ENCODE measurements at places on chromosomes 4 and X.

GRCh38 chr4:186623546-186623945, 68.2 kb upstream of the MTNR1A start:
- no peak for DNase-seq

DNA sequence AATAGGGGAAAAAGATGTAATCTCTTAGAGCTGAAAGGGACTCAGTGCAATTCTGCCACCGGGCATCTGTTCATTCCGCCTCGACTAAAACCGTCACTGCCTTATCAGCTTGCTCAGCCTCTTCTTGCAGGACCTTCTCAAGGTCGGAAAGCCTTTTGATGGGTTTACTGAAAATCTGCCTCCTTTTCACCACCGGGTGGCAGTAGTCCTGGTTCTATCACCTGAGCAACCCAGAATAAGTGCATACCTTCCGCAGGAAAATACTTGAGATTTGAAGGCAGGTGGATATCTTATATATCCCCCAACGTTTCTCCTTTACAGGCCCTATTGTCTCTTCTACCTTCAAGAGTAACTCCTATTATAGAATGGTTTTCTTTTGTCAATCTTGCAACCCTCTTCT, 103.4 kb upstream of the PAK3 start:
- DNase-seq: peak; percentile 9

GRCh38 chr4:85642356-85643100, 167.6 kb downstream of the ARHGAP24 start:
- DNase-seq: no peak

DNA sequence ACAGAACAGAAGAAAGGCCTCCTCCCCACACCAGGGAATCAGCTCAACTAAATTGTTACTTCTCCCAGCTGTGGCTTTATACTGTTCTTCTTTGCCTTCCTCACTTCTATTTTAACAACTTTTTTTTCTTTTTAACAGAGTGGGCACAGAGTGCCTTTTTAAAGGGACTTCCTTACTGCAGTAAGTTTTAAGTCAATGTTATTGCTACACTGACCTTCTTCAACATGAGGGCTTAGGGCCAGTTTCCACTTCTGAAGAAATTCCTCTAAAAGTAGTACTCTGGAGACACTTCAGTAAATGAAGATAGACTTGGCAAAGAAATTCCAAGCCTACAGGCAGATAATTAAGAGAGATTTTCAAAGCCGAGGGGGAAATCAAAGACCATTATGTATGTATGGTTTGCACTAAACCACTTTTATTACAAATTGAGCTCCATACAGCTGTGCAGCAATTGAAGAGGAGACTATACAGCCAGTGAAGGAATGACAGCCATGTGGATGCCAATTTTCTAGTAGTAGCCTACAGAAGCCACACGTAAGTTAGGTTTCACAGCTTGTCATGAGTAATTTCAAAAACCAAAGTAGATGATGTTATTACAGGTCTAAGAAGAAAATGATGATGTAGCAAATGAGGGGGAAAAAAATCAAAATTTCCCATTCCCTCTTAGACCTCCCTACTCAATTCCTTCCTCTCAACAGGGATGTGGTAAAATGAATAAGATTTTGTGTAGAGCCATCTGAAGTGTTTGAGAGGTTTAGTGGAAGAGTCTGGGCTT, 36.9 kb upstream of the RASGEF1B start:
- no peak for DNase-seq

DNA sequence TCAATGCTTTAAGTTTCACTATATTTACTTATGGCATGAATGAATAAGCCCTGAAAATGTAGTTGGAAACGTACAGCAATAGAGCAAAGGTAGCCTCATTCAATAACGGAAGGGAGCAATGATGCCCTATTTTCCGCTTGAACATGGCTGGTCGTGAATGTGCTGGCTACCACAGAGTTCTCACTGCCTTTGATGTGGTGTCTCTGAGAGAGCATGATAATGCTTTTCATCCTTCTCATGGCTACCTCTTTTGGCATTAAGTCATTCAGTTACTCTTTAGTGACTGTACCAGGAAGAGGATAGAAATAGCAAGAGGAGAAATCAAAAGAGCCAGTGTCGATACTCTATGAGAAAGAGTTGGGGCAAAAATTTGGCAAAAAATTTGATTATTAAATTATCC, 308.0 kb downstream of the PPP3CA start:
- no peak for DNase-seq

DNA sequence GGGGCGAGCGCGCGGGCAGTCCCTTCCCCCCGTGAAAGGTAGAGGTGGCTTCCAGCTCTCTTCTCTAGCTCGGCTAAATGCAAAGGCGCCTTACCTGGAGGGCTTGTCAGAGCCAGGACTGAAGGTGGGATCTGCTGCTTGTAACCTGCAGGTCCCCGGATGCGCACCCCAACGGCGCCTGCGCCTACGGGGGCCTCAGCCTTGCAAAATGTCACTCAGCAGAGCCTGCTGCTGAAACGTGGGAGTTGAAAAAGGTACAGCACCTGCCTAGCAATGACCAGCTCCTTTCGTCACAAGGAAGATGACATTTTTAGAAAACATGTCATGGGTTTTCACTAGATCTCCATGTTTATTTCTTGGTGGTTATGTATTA, 583 bp downstream of the ABHD18 start:
- peak; percentile 39 for DNase-seq

- no peak for DNase-seq
These were observed 145.0 kb downstream of the SPCS3 start for GRCh38 chr4:176464748-176465147.

GRCh38 chr4:141376769-141377168, 156.1 kb downstream of the ZNF330 start:
- no peak for DNase-seq

DNA sequence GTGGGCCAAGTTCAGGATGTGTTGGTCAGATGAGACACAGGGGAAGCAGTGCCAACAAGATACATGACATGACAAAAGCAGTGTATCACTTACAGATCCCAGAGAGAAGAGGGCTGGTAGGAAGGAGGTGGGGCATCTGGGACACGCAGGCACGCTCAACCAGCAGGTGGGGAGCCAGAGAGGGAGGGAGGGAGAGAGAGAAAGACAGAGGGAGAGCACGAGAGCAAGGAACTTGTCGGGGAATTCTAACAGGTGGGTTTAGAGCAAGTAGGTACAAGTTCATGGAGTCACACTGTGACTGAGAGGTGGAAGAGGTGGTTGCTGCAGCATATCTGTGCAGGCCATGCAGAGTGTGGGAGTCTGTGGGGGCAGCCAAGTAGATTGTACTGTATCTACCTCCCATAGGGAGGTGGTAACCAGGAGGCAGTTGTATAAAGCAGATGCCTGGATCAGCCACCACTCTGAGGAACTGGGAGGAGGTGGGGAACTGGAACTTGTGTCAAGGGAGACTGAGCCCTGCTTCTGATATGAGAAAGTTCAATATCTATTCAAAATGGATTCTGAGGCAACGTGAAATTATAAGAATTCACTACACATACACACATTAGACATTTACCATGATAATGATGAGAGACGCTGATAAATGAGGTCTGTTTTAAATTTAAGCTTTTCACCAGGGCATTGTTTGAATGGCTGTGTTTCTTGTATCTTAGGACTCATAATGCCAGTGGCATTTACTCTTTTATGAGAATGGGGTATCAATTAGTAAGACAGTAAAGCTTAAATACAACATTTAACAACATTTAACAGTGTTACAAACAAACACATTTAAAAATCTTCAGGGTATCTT, 43.7 kb downstream of the BBS12 start:
- no peak for DNase-seq

DNA sequence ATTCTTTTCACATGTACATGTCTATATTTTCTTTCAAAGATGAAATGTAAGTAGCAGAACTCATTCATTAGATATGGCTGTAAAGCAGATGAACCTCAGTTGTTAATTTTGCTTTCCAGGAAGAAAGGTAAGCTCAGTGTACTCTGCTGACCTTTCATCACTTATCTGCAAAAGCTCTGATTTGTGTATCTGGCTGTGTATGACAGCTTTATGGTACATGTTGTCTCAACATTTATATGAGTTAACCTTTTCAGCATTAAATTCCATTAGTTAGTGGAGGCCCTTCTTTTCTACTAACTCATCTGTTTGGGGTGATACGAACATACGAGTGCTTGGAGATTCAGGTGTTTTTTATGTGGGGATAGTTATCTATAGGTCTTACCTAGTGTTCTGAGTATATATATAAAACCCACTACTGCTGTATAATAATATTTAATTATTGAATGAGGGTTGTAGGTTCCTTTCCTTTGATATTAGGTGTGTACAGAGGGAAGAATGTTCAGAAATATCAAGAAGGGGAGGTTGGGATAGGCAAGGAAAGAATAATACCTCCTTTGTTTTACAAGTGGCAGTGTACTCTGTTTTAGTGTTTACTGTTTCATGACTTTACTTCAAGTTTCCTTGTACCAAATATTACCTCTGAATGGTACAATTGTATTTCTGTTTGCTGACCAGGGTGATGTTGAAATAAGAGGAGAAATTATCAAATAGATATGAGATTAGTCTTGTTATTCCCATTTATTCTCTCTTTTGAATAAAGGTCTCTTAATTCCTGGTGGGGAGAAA, 395.5 kb downstream of the ARHGAP24 start:
- DNase-seq: no peak

GRCh38 chr4:152988721-152989553, 52.8 kb downstream of the FHDC1 start:
- DNase-seq: no peak

DNA sequence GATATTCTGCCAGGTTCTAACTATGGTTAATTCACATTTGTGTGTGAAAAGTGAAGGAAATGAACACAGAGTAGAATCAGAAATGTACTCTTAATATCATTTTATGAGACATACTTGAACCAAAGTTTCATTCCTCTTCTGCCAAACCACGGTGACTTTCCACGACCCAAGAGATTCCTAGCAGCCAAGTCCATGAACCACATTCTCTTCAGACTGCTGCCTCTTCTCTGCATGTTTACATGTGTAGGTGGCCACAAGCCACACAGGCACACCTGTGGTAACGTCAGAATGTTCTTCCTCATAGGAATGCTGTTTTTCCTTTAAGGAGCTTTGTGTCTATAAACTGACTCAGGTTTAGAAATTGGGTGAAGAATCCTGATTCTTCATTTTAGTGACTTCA, 1411.2 kb downstream of the RAPGEF2 start:
- DNase-seq: peak; percentile 37

DNA sequence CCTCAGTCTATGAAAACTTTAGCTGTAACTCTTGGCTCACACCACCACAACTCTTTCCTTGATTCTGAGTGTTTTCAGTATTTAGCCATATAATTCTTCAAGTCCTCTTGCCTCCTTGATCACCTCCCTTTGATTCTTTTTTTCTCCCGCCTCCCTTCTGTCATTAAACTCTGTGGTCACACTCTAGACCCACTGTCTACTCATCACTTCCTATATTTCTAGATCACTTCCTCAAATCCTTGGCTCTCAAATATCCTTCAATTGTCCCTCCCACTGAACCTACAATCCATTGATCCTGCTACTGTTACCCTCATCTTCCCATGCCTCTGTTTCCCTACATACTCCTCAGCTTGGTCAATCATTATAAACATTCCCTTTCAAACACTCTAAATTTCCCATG, 12.4 kb upstream of the CXXC4 start:
- DNase-seq: no peak

GRCh38 chr4:79292008-79292407, 33.9 kb downstream of the NAA11 start:
- DNase-seq: no peak

DNA sequence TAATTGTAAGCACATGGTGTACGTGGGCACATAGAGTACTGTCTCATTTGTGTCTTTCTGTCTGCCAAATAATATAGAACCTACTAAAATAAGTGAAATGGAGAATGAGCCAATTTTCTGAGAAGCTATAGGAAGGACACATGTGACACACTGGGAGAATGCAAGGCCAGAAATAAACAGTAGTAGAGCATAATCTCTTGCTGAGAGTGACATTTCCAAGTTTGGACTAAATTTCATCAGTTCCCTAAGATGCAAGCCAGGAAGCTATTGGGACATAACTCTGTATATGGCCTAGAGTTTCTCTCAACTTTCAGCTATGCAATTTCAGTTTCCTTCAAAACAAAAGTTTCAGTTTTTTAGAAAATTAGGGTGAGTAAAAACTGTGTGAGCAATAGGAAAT, 638.7 kb downstream of the PCDH18 start:
- DNase-seq: peak; percentile 23

GRCh38 chr4:1973218-1973617, 35.6 kb downstream of the NELFA start:
- no peak for DNase-seq
